Activated CD8-positive, alpha-beta memory T cell treated with anti-CD3 and anti-CD28 coated beads for 1 hour (primary cell): ENCODE measurements at places on chromosomes 12 and 14.
A peak's percentile ranks its signal among the peaks of the same experiment; 100 is the strongest.

DNA sequence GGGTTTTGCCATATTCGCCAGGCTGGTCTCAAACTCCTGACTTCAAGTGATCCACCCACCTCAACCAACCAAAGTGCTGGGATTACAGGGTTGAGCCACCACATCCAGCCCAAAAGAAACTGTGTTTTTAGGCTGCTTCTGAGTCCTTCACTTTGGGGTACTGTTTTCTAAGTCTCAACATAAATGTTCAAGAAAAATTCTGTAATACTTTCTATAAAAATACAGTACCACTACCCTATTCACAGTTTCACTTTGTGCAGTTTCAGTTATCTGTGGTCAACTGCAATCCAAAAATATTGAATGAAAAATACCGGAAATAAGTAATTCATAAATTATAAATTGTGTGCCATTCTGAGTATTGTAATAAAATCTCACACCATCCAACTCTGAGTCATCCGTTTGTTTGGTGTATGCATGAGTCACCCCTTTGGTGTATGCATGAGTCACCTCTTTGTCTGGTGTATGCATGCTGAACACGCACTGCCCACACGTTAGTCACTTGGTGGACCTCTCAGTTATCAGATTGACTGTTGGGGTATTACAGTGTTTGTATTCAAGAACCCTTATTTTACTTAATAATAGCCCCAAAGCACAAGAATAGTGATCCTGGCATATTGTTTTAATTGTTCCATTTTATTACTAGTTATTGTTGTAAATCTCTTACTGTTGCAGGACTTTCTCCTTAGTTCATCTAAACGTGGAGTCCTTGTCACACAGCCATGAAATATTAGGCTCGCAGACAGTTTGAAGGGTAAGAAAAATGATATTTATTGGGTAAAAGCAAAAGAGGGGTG lies 190.2 kb downstream of the FSCB start:
- no peak for DNase-seq

DNA sequence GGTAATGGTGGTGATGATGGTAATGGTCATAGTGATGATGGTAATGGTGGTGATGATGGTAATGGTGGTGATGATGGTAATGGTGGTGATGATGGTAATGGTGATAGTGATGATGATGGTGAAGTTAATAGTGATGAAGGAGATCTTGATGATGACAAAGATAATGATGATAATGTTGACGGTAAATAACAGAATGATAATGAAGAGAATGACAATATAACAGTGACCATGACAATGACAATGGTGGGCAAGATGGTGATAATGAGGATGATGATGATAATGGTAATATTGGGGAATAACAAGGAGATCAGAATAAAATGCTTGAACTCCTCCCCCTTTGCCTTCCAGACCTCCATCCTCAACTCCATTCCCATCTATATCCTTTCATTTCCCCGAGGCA lies 233.3 kb upstream of the SFSWAP start:
- DNase-seq = no peak

GRCh38 chr14:73397810-73398209 lies 60.5 kb downstream of the NUMB start:
- no peak for DNase-seq

DNA sequence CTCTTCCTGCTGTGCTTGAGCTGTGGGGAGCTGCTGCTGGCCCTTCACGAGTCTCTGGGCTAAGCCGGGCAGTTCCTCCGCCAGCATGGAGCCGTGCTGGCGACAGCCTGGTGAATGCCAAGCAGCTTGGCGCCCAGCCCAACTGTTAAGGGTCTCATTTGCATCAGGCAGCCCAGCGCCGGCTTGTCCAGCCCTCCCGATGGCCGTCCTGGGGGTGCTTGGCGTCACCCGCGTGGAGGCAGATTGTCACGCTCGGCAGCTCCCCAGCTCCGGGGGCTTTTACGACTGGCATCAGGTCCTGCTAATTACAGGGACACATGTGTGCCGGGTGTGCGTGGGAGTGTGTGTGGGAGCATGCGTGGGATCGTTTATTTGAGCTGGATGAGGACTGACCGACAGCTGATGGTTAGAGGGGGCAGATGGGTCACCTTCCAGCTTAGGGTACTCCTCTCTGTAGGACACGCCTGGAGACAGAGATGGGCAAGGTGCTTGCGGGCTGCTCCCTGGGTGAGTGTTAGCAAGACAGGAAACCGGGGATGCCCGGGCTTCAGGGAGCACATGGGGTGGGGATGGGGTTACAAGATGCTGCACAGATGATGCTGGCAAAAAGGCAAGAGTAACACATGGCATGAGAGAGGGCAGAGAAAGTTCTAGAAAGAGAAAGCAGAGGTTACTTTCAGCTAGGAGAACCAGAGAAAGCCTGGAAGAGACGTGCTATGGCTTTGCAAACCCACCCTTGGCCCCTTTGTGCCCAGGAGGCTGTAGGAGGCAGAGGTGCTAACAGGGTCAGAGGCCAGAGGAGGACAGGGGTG lies 64.1 kb downstream of the KIF26A start:
- no peak for DNase-seq

GRCh38 chr12:30361145-30361544 lies 334.5 kb downstream of the IPO8 start:
- no peak for DNase-seq

DNA sequence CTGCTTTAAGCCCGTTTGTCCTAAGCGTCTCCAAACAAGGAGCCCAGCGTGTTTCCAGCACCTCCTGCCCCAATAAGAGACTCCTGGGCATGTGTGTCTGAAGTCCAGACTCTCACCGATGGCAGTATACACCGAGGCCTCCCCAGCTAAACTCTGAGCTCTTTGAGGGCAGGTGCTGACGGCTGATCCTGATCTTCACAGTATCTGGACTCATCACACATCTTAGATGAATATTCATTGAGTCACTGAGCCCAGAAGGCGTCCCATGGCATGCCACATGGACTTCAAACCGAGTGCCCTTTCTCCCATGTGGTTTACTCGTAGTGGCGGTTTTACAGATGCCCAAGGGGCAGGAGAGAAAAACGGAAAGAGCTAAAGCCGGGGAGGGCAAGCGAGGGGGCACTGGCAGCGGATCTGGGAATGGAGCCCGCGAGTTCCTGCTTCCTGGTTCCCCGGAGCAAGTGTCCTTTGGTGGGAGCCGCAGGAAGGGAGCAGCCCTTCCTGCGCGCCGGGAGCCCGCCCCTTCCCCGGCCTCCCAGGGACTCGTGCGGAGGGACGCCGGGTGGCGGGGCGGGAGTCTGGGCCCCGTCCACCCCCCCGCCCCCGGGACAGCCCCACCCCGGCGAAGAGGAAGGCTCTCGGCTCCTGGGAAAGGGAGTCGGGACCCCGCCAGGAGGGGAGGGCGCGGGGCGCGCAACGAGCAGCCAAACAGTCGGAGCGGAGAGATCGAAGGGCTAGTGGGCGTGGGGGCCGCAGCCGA lies 585 bp upstream of the TEAD4 start:
- DNase-seq = no peak

- DNase-seq = no peak
Observed at GRCh38 chr14:68668531-68668930, 124.3 kb downstream of the ZFP36L1 start.

DNA sequence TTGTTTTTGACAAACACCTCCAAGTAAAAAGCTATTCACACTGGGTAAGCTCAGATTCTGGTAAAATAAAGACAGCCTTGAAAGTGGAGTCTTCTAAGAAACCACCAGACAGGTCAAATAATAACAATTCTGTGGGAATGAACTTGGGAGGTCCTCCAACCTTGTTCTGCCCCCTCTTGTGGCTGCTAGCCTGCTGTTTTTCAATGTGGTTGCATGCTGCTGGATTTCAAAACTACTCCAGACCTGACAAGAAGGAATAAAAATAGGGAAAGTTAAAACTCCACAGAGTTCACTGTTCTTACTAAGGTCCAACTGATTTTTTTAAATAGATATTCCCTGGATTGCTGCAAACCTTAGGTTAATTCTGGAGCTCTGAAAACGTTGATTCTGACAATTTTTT lies 32.2 kb upstream of the RIN3 start:
- no peak for DNase-seq

- no peak for DNase-seq
Observed at GRCh38 chr14:24167469-24168114, 4.3 kb upstream of the REC8 start.

DNA sequence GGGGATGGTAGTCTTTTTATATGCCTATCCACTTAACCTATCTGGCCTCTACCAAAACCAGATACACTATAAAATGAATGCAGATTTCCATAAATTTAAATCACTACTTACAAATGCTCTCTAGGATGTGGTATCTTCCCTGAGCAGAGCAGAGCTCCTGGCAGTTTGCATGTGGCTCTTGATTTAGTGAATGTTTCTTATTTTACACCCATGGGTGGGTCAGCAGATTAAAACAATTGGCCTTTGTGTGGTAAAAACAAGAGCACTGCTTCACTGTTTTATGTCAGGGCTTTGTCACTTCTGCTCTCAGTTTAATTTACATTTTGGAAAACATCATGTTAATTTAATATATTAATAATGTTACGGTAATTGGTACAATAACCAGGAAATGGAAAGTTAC lies 5.5 kb downstream of the TAS2R19 start:
- DNase-seq = no peak

DNA sequence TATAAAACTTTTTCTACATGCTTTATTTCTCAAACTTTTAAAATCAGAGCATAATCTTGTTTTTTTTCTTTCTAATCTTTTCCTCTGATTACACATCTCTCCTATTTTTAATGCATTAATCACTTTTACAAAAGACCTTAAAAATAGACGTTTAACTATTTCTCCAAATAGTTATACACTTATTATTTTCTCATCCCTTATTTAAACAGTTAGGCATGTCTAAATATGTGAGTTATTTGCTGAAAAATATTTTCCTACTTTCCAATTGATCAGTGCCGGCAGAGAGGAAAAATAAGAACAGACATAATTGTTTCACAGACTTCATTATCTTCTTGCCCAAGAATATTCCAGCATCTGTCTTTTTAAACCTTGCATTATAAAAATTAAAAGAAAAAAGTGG lies 28.7 kb upstream of the RHOJ start:
- no peak for DNase-seq

DNA sequence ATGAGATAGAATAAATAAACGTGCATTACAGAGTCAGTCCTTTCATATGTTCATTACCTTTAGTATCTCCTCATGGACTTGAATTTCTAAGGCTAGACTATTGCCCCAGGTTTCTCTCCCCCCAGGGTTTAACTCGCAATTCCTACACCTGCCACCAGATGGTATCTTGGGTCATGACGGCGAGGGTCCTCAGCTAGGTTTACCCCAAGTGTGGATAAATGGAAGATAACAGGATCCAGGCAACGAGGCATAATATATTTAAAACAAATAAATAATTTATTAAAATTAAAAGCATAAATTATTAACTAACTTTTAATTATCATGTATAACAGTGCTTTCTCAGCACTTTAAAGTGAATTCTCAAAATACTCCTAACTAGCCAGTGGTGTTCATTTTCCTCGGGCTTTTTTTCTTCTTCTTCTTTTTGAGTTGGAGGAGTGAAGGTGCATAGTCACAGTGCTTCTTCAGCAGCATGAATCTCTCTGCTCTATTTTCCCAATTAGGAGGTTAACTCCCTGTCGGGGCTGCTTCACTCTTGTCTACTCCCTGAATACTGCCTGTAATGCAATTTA lies 243.5 kb upstream of the CAND1 start:
- DNase-seq = peak; percentile 27

DNA sequence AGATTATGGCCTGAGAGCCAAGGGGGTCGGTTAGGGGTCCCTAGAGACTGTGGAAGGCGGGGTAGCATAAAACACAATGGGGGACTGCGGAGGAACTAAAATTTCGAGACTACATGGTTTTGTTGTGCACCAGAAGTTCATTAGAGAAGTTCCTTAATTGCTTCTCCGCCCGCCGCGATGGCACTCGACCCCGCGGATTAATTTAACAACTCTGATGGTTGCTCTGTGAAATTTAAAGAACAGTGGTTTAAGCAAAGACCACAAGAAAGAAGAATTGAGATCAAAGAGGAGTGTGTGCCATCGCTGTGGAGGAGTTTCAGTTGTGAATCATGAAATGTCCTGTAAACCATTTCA lies 1.4 kb upstream of the CCDC88C start:
- no peak for DNase-seq

GRCh38 chr12:16603916-16604575 lies 1.9 kb downstream of the LMO3 start:
- no peak for DNase-seq

- DNase-seq = no peak
Observed at GRCh38 chr12:51171884-51172514, 936 bp downstream of the TFCP2 start.

DNA sequence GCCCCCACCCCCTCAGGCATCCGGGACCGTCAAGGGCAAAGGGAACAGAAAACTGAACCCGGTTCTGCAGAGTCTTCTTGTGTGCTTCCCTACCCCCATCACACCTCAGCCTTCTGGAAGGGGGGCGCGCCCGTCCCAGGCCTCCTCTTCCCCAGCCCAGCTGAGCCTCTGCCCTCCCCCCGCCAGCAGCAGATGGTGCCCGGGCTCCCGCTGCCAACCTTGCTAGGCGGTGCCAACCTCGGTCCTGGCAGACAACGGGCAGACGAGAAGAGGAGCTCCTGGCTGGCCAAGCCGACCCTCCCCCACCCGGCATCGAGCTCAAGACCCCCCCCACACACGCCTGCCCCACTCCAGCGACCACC lies 8.7 kb downstream of the STAC3 start:
- no peak for DNase-seq

DNA sequence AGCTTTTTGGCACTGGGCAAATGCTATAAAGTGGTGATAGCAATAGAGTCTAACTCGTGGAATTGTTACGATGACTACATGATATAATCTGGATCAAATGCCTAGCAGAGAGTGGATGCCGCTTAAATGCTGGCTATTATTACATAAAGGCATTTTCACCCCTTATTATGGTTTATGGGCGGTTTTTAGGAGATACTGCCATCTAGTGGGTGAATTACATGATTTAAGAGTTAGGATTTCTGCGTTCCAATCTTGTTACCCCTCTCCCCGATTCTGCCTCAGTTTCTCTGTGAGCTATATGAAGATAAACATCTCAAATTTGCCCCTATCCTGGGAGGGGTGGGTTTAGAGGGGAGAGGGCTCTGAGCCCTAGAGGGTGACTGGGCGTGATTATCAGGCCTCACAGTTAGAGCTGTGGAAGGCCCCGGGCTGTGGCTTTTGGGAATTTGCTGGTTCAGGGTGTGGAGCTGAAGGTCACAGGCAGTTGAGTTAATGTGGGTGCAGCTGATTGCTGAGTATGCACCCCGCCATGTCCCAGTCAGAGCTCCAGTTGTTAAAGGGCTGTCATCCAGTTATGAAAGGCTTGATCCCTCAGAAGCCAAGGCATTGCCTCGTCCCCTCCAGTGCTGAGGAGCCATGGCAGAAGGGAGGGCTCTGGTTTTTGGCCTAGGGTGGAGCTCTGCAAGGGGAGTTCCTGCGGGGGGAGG lies 14.4 kb downstream of the CLSTN3 start:
- DNase-seq = no peak

GRCh38 chr12:126883697-126884096 lies 1383.3 kb upstream of the TMEM132C start:
- no peak for DNase-seq

DNA sequence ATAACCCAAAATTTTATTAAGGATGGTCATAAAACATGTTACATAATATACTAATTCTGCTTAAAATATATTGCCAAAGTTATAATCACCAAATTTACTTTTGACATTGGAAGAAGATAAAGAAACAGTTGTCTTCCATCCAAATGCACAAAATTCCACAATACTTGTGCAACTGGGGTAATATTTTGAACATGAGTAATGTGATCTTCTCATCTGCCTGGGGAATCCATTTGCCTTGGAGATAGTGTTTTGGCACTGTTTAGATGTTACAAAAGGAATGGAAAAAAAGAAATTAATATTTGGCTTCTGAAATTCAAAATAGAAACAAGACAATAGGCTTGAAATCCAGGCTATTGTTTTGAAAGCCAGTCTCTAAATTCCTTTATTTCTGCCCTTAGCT lies 9.1 kb downstream of the GPR19 start:
- no peak for DNase-seq
